Upper lobe of left lung (tissue), 6 donors: ENCODE measurements at places on chromosomes 7 and 10. TPM values are rescaled to one million over a fixed set of nuclear protein-coding genes. Genes with fewer than 3 reads are reported as not detected.
A peak's percentile ranks its signal among the peaks of the same experiment; 100 is the strongest.

DNA sequence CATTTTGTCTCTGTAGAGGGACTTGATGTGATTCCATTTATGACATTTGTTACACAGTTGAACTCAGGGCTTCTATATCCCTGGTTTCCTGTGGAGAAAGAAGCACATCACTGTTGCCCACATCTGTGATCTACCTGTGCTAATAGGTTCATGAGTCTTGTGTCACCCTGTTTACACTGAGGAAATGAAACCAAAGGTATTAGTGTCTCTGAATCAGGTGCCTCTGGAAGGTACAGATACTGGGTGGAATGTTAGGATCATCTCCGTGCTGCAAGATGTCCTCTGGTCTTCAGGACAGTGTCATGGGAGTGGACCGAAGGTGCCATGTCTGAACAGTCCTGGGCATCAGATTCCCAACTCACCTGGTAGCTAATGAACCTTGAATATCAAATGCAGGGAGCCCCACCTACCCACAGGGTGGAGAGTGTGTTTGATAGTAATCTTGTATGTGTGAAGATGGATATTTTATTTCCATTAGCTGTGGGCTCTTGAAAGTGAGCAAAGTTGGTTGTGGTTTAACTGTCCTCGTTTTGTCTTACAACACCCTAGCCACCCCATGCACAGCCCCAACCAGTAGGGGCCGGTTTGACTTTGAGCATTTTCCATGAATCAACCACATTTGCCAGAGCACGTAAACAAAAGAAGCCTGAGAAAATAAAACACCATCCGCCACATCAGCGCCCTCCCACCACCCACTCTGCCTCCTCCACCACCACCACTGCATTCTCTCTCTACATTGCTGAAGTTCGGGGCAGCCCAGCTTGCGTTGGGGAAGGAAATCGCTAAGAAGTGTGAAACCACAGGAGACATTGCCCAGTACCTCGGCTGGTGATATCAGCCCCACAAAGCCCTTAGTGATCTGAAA lies 40.7 kb downstream of the TARP start:
- H3K36me3 ChIP-seq, result peaks cover 28% of the 10 kb centered on the region
- H3K27ac ChIP-seq, result no peak overlapping the region
- H3K4me3 ChIP-seq, result no peak overlapping the region
- H3K27me3 ChIP-seq, result no peaks in the 10 kb centered on the region
- H3K4me1 ChIP-seq, result no peaks in the 10 kb centered on the region
- peak; percentile 47 for DNase-seq

- no peak for DNase-seq
- no peak overlapping the region for H3K4me3 ChIP-seq
Measured at GRCh38 chr10:124886195-124886594, 55.7 kb upstream of the ZRANB1 start.

GRCh38 chr7:138126928-138127327 lies 50.7 kb downstream of the AKR1D1 start:
- no peaks in the 10 kb centered on the region for H3K4me1 ChIP-seq
- H3K27me3 ChIP-seq, result no peaks in the 10 kb centered on the region
- H3K4me3 ChIP-seq, result no peak overlapping the region
- no peaks in the 10 kb centered on the region for H3K36me3 ChIP-seq
- no peak for DNase-seq
- no peak overlapping the region for H3K27ac ChIP-seq

GRCh38 chr7:56033671-56034432 lies 17.4 kb downstream of the PSPH start:
- H3K4me1 ChIP-seq, result peaks cover 8% of the 10 kb centered on the region
- peak; percentile 86 for DNase-seq
- peak overlapping the region; percentile 24 for H3K27ac ChIP-seq
- H3K4me3 ChIP-seq, result peak overlapping the region; percentile 65
- no peaks in the 10 kb centered on the region for H3K36me3 ChIP-seq
- no peaks in the 10 kb centered on the region for H3K27me3 ChIP-seq

PCBD1 gene
- 99.1 TPM for total RNA-seq

- no peak overlapping the region for H3K4me3 ChIP-seq
- H3K27me3 ChIP-seq, result no peaks in the 10 kb centered on the region
- no peak for DNase-seq
- H3K4me1 ChIP-seq, result peaks cover 3% of the 10 kb centered on the region
Measured at GRCh38 chr10:89158446-89158845, 48.7 kb downstream of the CH25H start.

- H3K36me3 ChIP-seq, result no peaks in the 10 kb centered on the region
- no peaks in the 10 kb centered on the region for H3K27me3 ChIP-seq
- no peak for DNase-seq
Measured at GRCh38 chr7:158700008-158700407, 4.6 kb downstream of the NCAPG2 start.

DNA sequence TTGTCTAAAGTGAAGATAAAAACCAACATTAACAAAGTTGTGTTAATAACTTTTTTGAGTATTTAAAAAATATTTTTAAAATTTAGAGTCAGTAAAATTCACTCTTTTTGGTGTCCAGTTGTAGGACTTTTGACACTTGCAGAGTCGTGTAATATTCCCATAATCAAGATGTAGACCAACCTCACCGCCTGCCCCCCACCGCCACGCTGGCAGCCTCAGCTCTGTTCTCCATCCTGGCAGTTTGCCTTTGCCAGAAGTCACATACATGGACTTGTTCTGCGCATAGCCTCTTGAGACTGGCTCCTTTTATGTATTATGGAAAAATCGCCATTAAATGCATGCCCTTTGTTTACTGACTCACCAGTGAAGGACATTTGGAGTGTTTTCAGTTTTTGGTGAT lies 27.3 kb upstream of the SYCE1 start:
- H3K27me3 ChIP-seq, result no peaks in the 10 kb centered on the region
- H3K27ac ChIP-seq, result no peak overlapping the region
- H3K36me3 ChIP-seq, result no peaks in the 10 kb centered on the region
- DNase-seq, result no peak
- H3K4me1 ChIP-seq, result no peaks in the 10 kb centered on the region

GRCh38 chr7:125814100-125814499 lies 884.5 kb upstream of the POT1 start:
- no peak overlapping the region for H3K27ac ChIP-seq
- no peaks in the 10 kb centered on the region for H3K4me1 ChIP-seq
- no peaks in the 10 kb centered on the region for H3K36me3 ChIP-seq
- no peak for DNase-seq
- H3K27me3 ChIP-seq, result no peaks in the 10 kb centered on the region
- H3K4me3 ChIP-seq, result no peak overlapping the region

DNA sequence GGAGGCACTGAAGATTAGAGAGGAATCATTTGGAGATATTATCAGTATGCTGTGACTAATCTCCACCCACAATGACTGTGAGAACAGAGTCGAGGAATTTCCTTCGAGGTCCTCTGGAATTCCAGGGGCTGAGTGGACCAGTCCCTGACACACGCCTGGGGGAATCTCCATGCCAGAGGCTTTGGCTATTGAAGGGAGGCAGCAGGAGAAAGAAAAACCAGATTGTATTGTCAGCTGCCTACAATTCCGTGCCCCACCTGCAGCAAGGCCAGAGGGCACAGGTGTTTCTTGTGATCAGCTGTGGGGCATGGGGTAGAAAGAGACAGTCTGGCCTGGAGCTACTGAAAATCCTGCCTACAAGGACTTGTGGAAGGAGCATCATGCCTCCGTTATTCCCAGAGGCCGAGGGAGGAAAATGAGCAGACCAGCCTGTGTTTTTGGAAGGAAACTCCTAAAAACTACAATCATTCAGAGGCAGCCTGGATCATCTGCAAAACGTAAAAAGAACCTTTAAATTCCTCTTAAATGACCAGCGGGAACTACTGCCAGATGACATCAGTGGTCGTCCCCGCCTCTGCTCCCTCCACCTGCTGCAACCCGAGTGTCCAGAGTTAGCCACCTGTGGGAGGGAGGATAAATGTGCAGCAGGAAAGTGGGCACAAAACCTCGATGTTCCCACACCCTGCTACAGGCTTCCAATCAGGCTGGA lies 25.4 kb upstream of the ANK3 start:
- H3K27ac ChIP-seq, result no peak overlapping the region
- no peak for DNase-seq
- no peaks in the 10 kb centered on the region for H3K27me3 ChIP-seq
- H3K4me3 ChIP-seq, result no peak overlapping the region
- H3K4me1 ChIP-seq, result no peaks in the 10 kb centered on the region

GRCh38 chr10:53598914-53599313 lies 826.3 kb upstream of the MBL2 start:
- H3K4me1 ChIP-seq, result no peaks in the 10 kb centered on the region
- H3K36me3 ChIP-seq, result no peaks in the 10 kb centered on the region
- H3K27me3 ChIP-seq, result no peaks in the 10 kb centered on the region
- no peak for DNase-seq
- no peak overlapping the region for H3K4me3 ChIP-seq
- no peak overlapping the region for H3K27ac ChIP-seq

GRCh38 chr10:21518149-21518640 lies 7.3 kb downstream of the SKIDA1 start:
- H3K27me3 ChIP-seq, result peaks cover 12% of the 10 kb centered on the region
- DNase-seq, result no peak
- H3K36me3 ChIP-seq, result no peaks in the 10 kb centered on the region
- peaks cover 50% of the 10 kb centered on the region for H3K4me1 ChIP-seq
- peak overlapping the region; percentile 83 for H3K27ac ChIP-seq

AKR1C8 gene
- 9.4 TPM for total RNA-seq

DNA sequence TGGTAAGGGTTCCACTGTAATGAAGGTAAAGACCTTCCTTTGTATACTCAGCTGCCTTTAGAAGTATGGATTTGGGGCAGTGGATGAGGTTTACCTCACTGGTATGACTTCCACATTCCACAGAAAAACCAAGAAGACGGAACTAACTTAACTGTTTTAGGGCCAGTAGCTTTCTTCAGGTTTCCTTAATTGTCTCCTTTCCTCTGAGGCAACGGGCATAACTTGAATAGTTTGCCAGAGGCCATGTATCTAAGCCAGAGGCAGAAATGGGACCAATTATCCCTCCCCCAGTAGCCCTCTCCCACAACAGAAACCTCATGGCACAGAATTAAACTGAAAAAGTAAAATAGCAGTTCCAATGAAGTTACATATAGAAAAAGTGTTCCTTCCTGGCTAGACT lies 281.7 kb downstream of the PHTF2 start:
- no peaks in the 10 kb centered on the region for H3K27me3 ChIP-seq
- no peak overlapping the region for H3K27ac ChIP-seq
- H3K36me3 ChIP-seq, result no peaks in the 10 kb centered on the region
- no peaks in the 10 kb centered on the region for H3K4me1 ChIP-seq
- H3K4me3 ChIP-seq, result no peak overlapping the region

FBH1 gene
- total RNA-seq, result 186 TPM

- DNase-seq, result no peak
- H3K27ac ChIP-seq, result no peak overlapping the region
- no peaks in the 10 kb centered on the region for H3K36me3 ChIP-seq
Measured at GRCh38 chr7:2851497-2851896, 7.4 kb upstream of the GNA12 start.

- H3K27me3 ChIP-seq, result no peaks in the 10 kb centered on the region
- peaks cover 32% of the 10 kb centered on the region for H3K4me1 ChIP-seq
- DNase-seq, result peak; percentile 75
- H3K36me3 ChIP-seq, result no peaks in the 10 kb centered on the region
Measured at GRCh38 chr7:128453836-128454804, 1.6 kb upstream of the HILPDA start.

DNA sequence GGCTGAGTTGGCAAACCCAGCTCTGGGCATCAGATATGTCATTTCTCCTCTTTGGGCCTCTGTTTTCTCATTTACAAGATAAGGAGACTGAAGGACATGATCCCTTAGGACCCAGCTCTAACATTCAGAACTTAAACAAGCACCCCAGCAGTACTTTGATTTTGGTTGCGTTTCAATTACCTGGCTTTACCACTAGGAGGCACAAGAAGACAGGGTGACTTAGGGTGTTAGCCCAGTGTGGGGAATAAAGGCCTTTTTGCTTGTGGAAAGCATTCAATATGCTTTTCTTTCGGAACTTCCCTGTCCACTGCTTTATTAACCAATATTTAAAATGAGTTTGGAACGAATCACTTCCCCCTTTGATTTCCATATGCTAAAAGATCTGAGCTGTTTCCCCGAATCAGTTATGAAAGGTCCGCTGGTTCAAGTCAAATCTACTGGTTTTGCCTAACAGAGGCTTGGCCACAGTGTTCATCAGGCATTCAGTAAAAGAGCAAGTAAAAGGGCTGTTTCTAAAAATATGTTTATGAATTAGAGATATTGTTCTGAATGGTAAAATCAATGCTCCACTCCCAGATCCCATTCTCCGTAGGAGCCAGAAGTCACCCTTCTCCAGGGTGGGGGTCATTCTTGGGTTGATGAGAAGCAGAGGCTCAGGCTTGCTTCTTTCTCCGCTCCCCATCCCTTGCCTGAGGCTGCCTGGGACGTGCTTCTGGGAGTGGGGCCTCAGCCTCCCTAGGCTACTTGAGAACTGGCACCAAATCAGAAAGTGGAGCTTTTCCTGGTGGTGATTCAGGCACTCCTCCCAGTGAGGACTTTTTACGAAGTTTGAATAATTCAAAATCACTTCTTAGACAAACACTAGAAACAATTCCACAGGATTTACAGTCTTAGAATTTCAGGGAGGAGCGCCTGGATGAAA lies 105.5 kb downstream of the MYOF start:
- DNase-seq, result no peak
- H3K4me1 ChIP-seq, result peaks cover 8% of the 10 kb centered on the region
- peak overlapping the region; percentile 52 for H3K27ac ChIP-seq
- no peaks in the 10 kb centered on the region for H3K27me3 ChIP-seq
- no peak overlapping the region for H3K4me3 ChIP-seq
- H3K36me3 ChIP-seq, result peaks cover 10% of the 10 kb centered on the region

- no peaks in the 10 kb centered on the region for H3K27me3 ChIP-seq
- no peak overlapping the region for H3K4me3 ChIP-seq
- no peaks in the 10 kb centered on the region for H3K4me1 ChIP-seq
Measured at GRCh38 chr10:57979491-57979890, 288.2 kb downstream of the IPMK start.

CADPS2 gene
- total RNA-seq, result 33.3 TPM

- H3K4me1 ChIP-seq, result peaks cover 30% of the 10 kb centered on the region
- no peak for DNase-seq
- H3K27ac ChIP-seq, result no peak overlapping the region
- no peaks in the 10 kb centered on the region for H3K36me3 ChIP-seq
Measured at GRCh38 chr10:14652067-14652466, 122.6 kb downstream of the FAM107B start.

MKI67 gene
- 3.5 TPM for total RNA-seq

GRCh38 chr10:93080350-93081046 lies 6.8 kb downstream of the CYP26A1 start:
- H3K4me3 ChIP-seq, result no peak overlapping the region
- peaks cover 4% of the 10 kb centered on the region for H3K4me1 ChIP-seq
- H3K27me3 ChIP-seq, result peaks cover 2% of the 10 kb centered on the region
- peak; percentile 17 for DNase-seq
- H3K27ac ChIP-seq, result no peak overlapping the region
- no peaks in the 10 kb centered on the region for H3K36me3 ChIP-seq

DNA sequence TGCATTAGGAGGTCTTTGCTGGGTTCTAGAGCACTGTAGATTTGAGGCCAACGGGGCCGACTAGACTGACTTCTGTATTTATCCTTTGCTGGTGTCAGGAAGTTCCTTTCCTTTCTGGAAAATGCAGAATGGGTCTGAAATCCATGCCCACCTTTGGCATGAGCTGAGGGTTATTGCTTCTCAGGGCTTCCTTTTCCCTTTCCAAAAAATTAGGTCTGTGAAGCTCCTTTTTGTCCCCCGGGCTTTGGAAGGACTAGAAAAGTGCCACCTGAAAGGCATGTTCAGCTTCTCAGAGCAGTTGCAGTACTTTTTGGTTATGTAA lies 675 bp downstream of the IL6 start:
- H3K4me3 ChIP-seq, result peak overlapping the region; percentile 35
- DNase-seq, result no peak
- peak overlapping the region; percentile 79 for H3K27ac ChIP-seq
- no peaks in the 10 kb centered on the region for H3K27me3 ChIP-seq
- H3K4me1 ChIP-seq, result peaks cover 45% of the 10 kb centered on the region

GIMAP8 gene
- total RNA-seq, result 32.3 TPM

SGPL1 gene
- 27.2 TPM for total RNA-seq

EPO gene
- total RNA-seq, result not detected

SORCS1 gene
- total RNA-seq, result 0.77 TPM

MYH16 gene
- 0.17 TPM for total RNA-seq
